Activated CD4-positive, alpha-beta memory T cell treated with anti-CD3 and anti-CD28 coated beads for 36 hours (primary cell): ENCODE measurements at places on chromosomes 12 and 14.

GRCh38 chr14:43471595-43471994 is 1035.5 kb downstream of the FSCB start:
- no peak for DNase-seq

GRCh38 chr12:29711381-29711780 is 72.4 kb downstream of the TMTC1 start:
- DNase-seq: no peak

DNA sequence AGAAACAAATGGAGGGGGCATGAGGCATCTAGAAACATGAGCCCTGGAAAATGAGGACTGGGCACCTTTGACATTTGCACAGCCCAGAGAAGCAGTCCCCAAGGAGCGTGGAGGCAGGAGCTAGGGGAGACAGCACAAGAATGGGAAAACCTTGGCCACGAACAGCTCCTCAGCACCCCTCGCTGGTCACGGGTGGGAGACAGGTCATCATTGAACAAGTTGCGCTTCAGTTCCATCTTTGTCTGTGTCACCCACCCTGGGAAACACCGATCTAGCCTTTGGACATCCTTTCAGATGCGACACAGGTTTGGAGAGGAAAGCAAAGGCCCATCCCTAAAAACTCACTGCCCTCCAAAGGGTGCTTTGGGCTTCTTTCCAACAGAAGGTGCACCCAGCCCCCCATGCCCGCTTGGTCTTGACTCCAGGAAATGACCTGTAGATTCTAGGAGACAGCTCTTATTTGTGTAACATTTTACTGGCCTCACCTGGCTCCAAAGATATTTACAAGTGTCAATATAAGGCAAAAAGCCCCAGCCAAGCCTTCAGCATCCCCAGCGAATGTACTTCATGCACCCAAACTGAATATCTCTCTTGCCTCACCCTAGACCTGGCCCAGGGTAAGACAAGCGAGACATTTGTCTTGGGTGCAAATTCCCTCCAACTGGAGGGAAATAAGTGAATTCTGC is 28.8 kb upstream of the CLMN start:
- no peak for DNase-seq

DNA sequence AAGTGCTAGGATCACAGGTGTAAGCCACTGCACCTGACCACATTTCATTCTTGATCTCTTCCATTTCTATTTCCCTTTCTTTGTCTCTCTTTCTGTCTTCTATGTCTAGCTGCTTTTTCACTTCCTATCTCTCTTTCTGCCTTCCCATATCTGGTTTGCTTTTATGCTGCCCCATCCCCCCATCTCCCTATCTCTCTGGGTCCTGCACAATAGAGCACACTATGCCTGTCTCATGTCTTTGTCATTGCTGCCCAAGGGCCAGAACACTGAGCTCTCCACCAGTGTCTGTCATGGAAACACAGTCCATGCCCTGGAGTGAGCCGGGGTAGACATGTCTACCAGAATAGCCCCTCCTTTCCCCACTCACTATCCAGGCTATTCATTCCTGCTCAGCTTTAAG is 12.3 kb upstream of the RARG start:
- no peak for DNase-seq

GRCh38 chr14:86619726-86620125 is 1089.8 kb downstream of the FLRT2 start:
- no peak for DNase-seq

- DNase-seq: no peak
Measured at GRCh38 chr12:115166698-115167315, 482.8 kb upstream of the TBX3 start.

DNA sequence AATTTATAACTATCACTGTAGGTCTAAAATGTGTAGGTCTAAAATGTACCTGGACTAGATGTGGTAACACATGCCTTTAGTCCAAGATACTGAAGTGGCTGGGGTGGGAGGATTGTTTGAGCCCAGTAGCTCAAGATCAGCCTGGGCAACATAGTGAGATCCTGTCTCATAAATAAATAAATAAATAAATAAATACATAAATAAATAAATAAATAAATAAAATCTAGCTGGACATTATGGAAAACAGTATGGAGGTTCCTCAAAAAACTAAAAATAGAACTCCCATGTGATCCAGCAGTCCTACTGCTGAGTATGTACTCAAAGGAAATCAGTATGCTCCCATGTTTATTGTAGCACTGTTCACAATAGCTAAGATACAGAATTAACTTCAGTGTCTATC is 24.0 kb downstream of the PDE3A start:
- no peak for DNase-seq

- DNase-seq: no peak
Measured at GRCh38 chr12:55726971-55727370, 1.8 kb downstream of the CD63 start.

GRCh38 chr12:66275040-66275439 is 27.3 kb upstream of the HELB start:
- no peak for DNase-seq

DNA sequence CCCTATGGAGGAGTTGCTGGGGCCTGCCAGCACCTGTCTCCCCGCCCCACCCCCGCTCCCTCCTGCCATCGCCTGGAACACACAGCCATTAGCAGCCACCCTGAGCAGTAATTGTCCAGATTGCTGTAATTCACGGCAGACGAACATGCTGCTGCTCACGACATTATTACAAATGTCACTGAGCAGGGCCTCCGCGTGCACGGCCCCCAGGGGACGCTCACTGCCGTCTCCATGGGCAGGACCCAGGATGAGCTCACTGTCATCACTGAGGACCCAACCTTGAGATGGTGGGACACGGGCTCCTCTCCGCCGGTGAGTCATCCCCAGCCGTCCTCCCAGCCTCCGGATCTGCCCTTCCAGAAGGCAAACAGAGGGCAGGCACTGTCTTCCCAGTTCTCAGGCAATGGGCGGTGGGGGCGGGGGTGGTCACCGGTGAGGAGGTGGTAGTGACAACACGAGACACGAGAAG is 100.4 kb downstream of the RFLNA start:
- DNase-seq: no peak

- DNase-seq: no peak
Measured at GRCh38 chr12:116454950-116455447, 104.2 kb upstream of the MAP1LC3B2 start.

DNA sequence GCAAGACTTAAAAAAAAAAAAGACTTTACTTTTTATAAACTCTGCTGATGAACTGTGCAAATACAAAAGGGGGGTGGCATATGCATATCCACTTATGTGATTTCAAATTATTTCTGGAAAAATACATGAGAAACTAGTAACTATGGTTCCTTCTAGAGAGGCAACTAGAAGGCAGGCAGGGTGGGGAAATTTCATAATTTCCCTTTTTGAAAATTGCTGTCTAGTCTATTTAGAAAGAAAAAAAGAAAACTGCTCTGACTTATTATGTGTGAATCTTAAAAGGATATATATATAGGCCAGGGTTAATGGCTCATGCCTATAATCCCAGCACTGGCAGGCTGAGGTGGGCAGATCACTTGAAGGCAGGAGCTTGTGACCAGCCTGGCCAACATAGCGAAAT is 42.3 kb downstream of the ANAPC7 start:
- no peak for DNase-seq

DNA sequence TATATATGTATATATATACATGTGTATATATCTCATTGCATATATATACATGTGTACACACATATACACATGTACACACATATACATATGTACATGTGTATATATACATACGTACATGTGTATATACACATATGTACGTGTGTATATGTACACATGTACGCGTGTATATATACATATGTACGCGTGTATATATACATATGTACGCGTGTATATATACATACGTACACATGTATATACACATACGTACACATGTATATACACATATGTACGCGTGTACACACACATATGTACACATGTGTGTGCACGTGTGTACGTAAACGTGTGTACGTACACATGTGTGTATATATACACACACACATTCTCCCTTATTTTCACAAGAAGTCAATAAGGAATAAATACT is 141.6 kb upstream of the TMCC3 start:
- DNase-seq: no peak

GRCh38 chr14:106417224-106418049 is 891.1 kb downstream of the TMEM121 start:
- peak; percentile 97 for DNase-seq

- no peak for DNase-seq
Measured at GRCh38 chr12:76704693-76705092, 59.2 kb upstream of the ZDHHC17 start.

DNA sequence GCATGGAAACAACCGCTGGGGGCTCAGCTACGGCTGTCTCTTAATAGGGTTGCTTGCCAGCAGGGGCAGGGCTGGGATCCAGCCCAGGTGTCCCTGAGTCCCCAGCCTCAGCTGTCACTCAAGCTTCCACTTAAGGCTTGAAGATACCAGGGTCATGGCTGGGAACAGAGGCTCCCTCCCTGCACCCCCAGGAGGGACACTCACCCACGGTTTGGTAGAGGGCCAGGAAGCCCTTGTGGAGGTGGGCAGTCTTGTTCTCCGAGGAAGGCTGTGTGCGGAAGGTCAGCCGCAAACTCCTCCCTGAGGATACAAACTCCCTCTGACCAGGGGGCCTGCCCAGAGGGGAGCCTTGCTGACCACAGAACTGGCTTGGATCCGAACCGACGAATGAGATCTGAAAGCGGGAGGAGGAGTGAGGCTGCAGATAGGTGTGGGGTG is 7.3 kb downstream of the C1RL start:
- DNase-seq: no peak

GRCh38 chr12:121543786-121544185 is 37.0 kb downstream of the KDM2B start:
- DNase-seq: no peak

DNA sequence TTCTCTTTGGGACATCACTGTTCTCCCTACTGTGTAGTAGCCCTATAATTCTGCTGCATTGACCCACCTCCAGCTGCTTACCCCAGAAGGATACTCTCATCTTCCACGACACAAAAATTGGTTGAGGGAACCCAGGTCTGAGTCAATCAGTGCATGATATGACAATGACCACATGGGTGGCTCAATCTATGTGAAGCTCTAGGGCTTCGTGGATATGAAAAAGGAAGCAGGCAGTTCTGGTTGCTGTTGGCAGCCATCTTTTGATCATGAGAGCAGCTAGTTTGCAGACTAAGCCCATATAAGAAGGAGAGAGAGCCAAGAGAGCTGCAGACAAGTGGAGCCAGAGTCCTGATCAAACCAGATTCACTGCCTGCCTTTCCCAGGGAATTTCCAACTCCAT is 57.9 kb downstream of the AVPR1A start:
- no peak for DNase-seq

DNA sequence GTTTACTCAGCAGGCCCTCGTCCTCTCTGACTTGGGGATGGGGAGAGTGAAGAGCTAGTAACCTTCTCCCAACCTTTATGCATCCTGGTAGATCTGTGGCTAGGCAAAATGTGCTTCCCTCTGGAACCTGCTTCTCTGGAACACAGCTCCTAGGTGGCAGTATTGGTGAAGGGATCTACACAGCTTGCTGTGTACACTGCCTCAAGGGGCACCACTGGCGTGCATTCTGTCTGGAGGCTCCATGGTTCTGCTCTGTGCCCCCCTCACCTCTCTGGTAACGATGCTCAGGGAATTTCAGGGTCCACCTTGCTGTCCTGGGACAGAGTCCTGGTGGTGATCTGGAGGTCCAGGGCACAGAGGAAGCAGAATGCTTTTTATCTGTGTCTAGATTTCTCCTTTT is 43.5 kb upstream of the KCNA5 start:
- DNase-seq: no peak

DNA sequence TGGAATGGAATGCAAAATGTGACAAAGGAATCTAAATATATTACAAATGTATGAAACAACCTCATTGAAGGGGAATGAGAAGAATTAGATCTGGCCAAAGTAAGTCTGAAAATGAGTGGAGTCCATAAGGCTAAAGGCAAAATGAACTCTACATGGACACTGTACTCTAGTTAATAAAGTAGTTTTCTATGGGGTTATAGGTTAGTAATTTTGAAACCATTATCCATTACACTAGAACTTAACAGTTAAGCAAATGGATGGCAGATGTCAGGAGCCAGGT is 222.1 kb downstream of the NUAK1 start:
- DNase-seq: no peak

DNA sequence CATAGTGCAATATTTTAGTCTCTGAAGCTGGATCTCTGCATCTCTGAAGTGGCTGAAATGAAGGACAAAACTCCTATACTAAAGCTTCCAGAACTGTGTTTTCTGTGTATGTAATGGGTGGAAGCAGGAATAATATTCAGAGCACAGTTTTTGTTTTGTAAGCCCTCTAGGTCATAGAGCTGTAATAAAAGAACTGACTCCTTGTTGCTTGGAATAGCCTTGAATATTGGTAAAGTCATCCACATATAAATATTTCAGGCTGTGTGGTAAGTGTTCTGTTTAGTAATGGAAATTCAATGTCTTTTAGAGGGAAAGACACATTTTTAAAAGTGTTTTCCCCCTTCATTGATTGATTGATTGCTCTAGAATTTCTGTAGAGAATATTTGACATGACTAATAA is 18.2 kb upstream of the AKAP6 start:
- DNase-seq: no peak

- no peak for DNase-seq
Measured at GRCh38 chr12:107475900-107476299, 209.7 kb upstream of the PWP1 start.

- no peak for DNase-seq
Measured at GRCh38 chr14:32656601-32657000, 282.1 kb upstream of the NPAS3 start.

GRCh38 chr14:74763803-74764531 is 851 bp downstream of the YLPM1 start:
- peak; percentile 49 for DNase-seq

- DNase-seq: peak; percentile 69
Measured at GRCh38 chr12:9751204-9752144, 9.2 kb downstream of the CD69 start.

DNA sequence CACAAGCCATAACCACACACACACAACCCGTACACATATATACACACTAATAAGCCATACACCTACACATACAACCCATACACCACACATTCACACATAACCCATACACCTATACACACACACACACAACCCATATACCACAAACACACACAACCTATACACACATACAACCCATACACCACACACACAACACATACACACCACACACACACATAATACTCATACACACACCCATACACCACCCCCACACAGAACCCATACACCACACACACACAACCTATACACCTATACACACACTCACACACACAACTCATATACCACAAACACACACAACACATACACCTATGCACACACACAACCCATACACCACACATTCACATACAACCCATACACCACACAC is 44.1 kb downstream of the TMEM121 start:
- no peak for DNase-seq

GRCh38 chr12:66549050-66549389 is 129.9 kb downstream of the GRIP1 start:
- DNase-seq: no peak
